ENCODE measurements at places on chromosomes 6 and 20.

DNA sequence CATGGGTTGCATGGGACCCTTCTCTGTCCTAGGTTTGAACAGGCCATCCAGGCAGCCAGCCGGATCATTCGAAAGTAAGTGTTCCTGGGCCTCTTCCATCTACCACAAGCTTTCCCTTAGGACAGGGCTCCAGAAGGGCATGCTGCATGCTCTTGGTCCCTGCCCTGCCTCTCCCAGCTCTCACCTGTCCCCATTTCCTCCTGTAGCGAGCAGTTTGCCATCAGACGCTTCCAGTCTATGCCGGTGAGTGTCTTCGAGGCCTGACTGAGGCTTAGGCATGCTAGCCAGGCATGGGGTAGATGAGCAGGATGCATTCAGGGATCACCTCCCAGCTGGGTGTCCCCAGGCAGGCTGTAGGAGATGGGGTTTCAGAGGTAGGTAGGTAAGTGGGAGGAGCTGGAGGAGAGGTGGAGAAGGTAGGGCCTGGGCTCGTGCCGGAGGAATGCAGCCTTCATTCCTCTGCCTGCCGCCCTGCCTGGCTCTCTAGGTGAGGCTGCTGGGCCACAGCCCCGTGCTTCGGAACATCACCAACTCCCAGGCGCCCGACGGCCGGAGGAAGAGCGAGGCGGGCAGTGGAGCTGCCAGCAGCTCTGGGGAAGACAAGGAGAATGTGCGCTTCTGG, 4.3 kb downstream of the CDC25B start:
- DNase-seq, result no peak

GRCh38 chr6:142323377-142323776, 21.6 kb downstream of the ADGRG6 start:
- no peak for DNase-seq

- DNase-seq, result no peak
These were observed 603.7 kb downstream of the TENT5A start for GRCh38 chr6:81148751-81149150.

GRCh38 chr20:38982291-38982690, 20.1 kb downstream of the DHX35 start:
- DNase-seq, result no peak

DNA sequence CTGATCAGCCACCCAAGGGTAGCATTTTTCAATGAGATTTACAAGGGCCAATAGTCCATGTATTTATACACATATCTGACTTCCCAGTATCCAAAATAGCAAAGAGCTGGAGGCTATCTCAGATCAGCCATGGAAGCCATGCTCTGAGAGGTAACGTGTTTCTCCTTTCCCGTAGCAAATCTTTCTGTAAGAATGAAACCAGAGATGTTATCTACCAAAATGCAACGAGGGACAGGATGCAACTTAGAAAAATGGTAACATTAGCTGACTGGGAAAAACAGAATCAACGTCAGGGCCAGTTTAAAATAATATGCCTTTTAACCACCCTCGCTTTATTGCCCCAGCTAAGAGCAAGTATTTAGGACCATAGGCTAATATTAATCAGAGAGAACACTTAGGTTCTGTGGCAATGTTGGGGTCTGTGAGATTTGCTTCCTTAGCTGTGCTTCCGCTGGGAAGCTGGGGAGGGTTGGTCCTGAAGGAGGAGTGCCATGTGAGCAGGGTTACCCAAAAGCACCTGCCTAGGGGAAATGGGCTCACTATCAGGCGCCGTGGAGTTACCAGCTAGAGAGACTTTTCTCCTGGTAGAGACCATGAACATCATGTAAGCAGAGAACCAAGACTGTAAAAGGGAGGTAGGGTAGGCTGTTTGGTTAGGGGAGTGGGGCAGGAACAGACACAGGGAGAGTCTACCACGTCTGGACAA, 1.2 kb downstream of the ZNF831 start:
- no peak for DNase-seq

DNA sequence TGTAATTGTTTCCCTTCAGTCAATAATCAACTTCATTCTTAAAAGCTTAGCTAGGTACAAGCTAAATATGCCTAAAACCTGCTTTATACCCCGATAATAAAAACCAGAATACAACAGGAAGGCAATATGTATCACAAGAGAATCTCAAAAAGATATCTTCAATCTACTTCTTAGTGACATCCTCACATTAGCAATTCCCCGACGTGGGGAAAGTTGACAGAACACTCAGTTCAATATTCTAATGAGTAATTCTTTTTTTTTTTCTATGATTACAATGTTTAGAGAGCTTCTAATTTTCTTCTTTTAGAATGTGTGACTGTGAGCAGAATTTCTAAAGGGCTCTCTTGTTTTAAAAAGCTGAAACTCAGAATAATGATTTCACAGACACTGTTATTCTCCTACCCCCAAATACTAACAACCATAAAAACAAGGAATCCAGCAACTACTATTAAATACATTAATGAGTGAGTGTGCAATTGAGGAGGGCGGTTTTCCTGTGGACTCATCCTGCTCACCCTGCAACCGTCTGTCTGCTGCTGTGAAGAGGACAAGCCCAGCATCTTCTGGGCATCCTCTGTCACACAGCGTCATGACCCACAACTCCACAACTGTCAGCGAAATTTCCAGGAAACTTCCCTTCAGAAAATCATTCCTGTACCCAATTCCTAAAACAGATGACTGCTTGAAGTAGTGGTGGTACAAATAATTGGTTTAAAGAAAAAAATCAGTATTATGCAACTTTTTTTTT, 68.1 kb downstream of the DTNBP1 start:
- DNase-seq, result no peak

DNA sequence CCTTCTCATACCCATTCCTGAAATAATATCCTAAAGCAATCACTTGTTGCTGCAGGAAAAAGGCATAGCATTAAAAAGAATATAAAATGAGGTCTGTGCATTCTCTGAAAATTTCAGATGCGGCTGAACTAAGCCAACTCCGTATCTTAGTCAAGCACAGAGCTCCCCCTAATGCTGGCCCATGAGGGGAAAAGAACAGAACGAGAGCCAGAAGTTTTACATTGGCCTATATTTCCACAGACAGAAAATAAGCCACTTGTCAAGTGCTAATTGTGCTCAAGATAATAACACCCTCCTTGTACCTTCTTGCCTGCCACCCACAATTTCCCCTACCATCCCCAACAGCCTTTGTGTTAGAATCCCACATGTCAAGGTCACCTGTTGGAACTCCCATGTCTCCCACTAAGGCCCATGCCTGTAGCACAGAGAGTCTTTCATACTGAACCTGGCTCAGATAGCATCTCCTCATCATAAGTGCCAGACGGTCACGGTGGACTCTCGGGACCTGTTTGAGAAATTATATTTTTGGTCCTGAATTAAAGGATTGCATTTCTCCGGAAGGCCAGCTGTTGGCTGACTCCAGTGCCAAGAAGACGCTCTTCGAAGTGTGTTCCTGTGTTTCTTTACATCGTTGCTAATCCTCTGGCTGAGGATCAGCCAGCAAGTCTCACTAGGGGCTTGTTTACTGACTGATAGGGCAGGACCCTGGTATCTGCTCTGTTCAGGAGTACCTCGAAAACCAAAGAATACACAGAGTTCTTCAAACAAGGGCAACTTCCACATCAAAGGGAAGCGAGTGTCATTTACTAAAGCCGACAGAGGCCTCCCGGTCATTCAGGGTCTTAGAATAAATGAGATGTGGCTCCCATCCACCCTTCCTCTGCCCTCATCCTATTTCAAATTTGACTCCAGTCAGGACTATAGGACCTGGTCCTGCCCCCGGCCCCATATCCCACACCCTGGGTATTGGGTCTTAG, 183.4 kb upstream of the FBXL4 start:
- no peak for DNase-seq

- no peak for DNase-seq
These were observed 84.5 kb downstream of the CHD6 start for GRCh38 chr20:41533537-41534136.

DNA sequence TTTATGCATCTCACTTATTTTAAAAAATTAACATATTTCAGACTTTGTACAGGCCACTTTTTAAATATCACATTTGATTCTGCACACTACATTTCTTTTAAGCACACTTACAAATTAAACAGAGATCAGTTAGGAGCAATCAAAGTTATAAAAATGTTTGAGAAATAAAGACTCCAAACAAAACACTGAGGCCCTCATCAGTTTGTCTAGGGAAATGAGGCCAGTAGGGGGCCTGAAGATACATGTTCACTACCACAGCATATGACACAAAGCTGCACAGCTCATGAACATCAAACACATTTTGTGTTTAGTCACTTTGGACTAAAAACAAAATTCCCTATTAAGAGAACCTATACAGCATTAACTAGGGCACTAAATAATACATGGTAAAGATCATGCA, 180.5 kb downstream of the PDE7B start:
- no peak for DNase-seq

- DNase-seq, result no peak
These were observed 46.0 kb downstream of the CPXM1 start for GRCh38 chr20:2754424-2754823.

GRCh38 chr6:170134471-170135440, 156.1 kb downstream of the DLL1 start:
- no peak for DNase-seq

- peak; percentile 6 for DNase-seq
These were observed 438.4 kb upstream of the ADGRB3 start for GRCh38 chr6:68196645-68197044.

- peak; percentile 78 for DNase-seq
These were observed 92.0 kb downstream of the JAG1 start for GRCh38 chr20:10581823-10582222.

DNA sequence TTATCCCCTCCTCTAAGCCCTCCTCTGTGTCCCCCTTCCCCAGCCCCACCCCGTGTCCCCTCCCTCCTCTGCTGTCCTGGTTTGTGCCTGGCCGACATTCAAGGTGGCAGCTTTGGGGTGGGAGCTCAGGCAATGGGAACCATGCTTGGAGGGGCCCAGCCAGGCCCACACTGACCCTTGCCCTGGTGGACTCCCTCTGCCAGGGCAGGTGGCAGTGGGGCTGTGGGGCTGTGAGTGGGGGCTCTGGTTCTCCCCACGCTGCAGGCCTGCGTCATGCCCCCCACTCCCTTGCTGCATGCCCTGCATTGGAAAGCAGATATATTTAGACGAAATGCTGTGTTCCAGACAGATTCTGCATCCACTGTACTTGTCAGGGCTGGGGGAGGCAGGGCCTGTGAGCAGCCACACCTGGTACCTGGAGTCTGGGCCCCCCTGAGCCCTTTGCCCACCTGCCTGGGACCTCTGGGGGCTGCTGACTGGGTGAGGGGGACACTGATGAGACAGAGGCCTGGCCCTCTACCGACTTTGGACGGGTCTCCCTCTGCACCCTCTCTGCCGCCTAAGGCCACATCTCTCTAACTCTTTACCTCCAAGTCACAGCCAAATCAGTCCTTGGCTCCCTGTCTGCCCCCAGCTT, 14.2 kb downstream of the DLGAP4 start:
- DNase-seq, result no peak

DNA sequence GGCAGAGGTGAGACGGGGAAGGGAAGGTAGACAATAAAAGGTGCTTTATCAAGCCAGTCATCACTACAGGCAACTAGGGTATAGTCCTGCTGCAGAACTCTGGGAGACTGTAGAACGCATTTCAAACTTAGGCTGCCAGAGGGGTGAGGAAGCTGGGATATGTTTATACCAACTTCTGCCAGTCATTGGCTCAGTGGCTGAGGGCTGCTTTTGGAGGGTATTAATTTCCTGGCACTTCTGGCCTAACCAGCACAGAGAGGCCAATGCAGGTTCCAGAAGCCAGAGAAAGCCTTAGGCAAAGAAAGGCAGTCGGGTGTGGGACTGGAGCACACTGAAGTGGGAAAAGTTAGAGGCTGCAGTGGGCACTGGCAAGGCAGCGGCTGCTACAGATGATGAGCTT, 3.9 kb upstream of the CPNE5 start:
- DNase-seq, result no peak

DNA sequence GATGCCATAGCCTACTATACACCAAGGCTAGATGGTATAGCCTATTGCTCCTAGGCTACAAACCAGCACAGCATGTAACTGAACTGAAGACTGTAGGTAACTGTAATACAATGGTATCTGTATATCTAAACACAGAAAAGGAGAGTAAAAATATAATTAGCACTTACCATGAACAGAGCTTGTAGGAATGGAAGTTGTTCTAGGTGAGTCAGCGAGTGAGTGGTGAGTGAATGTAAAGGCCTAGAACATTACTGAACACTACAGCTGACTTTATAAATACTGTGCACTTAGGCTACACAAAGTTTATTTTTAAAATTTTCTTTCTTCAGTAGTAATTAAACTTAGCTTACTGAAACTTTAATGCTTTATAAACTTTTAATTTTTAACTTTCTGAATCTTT, 129.5 kb downstream of the BTBD9 start:
- DNase-seq, result no peak

DNA sequence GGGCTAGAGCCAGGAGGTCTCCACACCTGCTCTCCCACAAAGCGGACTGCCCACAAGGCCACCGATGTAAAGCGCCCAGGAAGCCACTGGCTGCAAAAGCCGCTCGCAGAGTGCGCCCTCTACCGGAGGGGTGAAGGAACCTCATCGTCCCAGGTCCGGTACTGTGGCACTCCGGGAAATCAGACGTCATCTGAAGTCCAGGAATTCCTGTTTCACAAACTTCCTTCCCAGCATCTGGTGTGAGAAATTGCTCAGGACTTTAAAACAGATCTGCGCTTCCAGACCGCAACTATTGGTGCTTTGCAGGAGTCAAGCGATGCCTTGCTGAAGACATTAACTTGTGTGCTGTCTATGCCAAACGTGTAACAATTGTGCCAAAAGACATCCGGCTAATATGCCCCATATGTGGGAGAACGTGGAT, 115.1 kb upstream of the ARID1B start:
- no peak for DNase-seq

- peak; percentile 0 for DNase-seq
These were observed 56.5 kb downstream of the CD40 start for GRCh38 chr20:46174469-46175126.

DNA sequence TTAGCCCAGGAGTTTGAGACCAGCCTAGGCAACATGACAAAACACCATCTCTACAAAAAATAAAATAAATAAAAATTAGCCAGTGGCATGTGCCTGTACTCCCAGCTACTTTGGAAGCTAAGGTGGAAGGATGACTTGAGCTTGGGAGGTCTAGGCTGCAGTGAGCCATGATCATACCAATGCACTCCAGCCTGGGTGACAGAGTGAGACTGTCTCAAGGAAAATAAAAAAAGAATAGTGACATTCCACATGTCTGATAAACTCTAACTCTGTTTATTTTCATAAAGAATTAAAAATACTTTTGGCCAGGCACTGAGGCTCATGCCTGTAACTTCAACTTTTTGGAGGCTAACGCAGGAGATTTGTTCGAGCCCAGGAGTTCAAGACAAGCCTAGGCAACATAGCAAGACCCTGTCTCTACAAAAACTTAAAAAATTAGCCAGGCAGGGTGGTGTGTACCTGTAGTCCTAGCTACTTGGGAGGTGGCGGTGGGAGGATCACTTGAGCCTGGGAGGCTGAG, 115.1 kb downstream of the GJA1 start:
- no peak for DNase-seq
